ENCODE measurements at places on chromosomes 1 and 21. TPM values are rescaled to one million over a fixed set of nuclear protein-coding genes. Genes with fewer than 3 reads are reported as not detected.

ANKRD65 gene
- 13.2 TPM for polyA plus RNA-seq

NASP gene
- polyA plus RNA-seq = 105 TPM

GPR157 gene
- polyA plus RNA-seq = 23.3 TPM

NEXN gene
- polyA plus RNA-seq = 0.07 TPM

CSMD2 gene
- polyA plus RNA-seq = not detected

RIT1 gene
- 29.3 TPM for polyA plus RNA-seq

CNKSR1 gene
- polyA plus RNA-seq = 9.7 TPM

FHAD1 gene
- not detected for polyA plus RNA-seq

NBPF6 gene
- not detected for polyA plus RNA-seq

RPTN gene
- not detected for polyA plus RNA-seq

KIF17 gene
- polyA plus RNA-seq = 0.44 TPM

CYP2J2 gene
- 5.9 TPM for polyA plus RNA-seq

HES3 gene
- polyA plus RNA-seq = not detected

KIF2C gene
- polyA plus RNA-seq = 18.7 TPM

ST6GALNAC3 gene
- not detected for polyA plus RNA-seq

INSRR gene
- polyA plus RNA-seq = not detected

BTBD8 gene
- 0.35 TPM for polyA plus RNA-seq

BRDT gene
- not detected for polyA plus RNA-seq

C1orf167 gene
- not detected for polyA plus RNA-seq

MFSD2A gene
- polyA plus RNA-seq = 0.08 TPM

ECE1 gene
- polyA plus RNA-seq = 17.0 TPM

TCHH gene
- not detected for polyA plus RNA-seq

SUMO3 gene
- 46.6 TPM for polyA plus RNA-seq

RPL5 gene
- polyA plus RNA-seq = 2,158 TPM

Data from HepG2 (cell line).